ENCODE measurements at places on chromosomes 1 and 21.

GRCh38 chr1:85428471-85429089 lies 36.4 kb downstream of the DDAH1 start:
- DNase-seq = no peak

DNA sequence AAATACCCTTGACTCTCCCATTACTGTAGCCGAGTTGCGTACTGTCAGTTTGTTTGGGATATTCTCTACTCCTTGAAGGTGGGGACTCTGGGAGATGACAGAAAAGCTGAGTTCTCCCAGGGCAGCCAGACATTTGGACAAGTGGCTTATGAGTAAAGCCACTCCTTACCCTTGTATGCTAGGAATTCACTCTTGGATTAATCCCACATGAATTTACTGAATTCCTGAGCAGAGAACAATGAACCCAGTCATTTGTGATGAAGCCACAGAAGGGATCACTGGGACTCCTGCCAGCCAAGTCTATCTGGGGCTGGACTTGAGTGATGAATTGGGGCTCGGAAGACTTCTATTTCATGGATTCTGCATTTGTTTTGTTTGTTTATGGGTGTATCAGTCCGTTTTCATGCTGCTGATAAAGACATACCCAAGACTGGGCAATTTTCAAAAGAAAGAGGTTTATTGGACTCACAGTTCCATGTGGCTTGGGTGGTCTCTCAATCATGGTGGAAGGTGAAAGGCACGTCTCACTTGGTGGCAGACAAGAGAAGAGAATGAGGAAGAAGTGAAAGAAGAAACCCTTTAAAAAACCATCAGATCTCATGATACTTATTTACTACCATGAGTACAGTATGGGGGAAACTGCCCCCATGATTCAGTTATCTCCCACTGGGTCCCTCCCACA lies 25.1 kb downstream of the C1orf116 start:
- DNase-seq = no peak

DNA sequence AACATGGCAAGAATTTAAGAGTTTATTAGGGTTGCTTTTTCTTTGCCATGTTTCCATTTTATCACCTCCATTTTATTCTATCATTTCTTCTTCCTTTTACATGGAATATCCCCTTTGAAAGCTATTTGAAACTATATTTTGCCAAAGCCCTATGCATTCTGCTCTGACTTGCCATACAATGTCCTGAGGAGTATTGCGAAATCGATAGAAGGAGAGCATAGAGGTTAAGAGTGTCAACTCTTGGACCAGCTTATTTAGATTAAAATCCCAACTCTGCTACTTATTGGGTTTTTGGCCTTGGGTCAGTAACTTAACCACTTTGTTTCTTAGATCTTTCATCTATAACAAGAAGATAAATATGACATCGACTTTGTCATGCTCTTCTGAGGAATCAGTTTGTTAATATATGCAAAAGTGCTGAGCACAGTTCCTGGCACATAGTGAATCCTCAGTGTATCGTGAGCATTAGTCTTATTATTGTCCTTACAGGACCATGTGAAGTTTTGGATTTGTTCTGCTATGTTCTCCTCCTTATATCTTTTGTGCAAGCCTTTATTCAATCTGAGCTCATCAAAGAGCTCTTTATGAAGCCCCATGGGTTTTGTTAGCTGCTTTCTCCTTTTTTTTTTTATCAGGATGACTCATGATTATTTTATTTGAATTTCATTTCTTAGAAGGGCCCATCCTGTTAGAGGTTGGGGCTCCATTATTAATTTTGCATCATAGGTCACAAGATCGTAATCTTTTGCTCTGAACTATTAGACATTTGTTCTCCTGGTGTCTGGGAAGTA lies 17.6 kb downstream of the ACKR1 start:
- no peak for DNase-seq

DNA sequence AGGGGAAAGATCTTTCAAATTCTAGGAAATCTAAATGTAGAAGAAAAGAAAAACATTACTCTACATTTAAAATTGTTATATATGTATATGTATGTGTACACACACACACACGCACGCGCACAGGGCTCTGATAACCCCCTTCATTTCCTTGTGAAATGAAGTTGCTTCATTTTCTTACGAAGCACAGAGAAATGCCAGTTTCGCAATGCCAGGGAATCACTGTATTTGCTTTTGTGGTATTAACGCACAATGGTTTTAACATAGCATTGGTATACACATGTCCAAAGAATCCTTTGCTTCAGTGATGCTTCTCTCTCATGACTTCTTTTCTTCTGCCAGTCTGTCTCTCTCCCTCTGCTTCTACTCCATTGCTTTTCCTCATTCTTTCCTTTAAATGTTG lies 8.4 kb upstream of the DDAH1 start:
- DNase-seq = no peak

DNA sequence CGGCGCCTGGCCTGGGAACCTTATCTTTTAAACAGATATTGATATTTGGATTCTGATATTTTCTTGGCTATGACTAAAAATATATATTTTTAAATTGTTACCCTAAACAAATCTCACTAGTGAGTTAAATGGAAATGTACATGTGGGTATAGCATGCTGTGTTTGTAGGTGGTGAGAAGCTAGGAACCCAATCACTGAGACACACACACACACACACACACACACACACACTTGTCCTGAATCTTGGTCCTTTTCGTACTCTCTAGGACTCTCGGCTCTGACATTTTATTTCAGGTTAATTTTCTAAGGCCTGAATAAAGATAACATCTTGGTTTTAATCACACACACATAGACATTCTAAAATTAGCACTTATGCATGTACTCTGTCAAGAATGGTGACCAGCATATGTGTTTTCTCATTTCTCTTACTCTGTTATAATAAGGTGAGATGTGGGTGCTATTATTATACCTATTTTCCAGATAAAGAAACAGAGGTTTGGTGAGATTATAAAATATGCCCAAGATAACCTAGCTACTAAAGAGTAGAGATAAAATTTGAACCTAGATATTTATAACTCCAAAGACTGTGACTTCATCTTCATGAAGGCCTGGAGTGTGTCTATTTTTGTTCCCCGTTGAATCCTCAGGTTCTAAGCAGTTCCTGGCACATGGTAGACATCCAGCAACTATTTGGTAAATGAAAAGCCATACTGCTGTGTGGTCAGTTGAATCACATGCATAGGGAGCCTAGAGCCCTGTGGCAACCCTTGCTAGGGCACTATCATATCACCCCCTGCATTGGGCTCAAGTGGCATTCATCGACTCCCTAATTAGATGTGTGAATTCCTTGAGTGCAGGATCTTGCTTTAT lies 85.0 kb upstream of the RAB3GAP2 start:
- no peak for DNase-seq

GRCh38 chr1:79852004-79852403 lies 845.5 kb upstream of the ADGRL4 start:
- DNase-seq = no peak

GRCh38 chr1:77762072-77762476 lies 2.4 kb upstream of the USP33 start:
- no peak for DNase-seq

DNA sequence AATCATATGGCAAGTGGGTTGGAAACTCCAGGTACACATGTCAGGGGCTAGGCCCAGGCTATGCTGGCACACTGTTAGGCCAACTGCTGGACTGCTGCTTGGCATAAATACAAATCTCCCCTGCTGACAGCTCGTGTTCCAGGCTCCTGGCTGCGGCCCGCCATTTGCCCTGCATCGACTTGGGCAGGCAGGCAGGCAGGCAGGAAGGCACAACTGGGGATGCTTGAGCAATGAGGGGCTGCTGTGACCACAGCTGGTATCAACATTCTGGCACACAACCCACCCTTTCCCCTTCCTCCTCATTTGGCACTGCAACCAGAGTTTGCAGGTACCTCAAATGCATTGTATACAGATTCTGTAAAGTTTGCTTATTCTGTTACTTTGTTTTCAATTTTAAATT lies 53.2 kb downstream of the SAMSN1 start:
- DNase-seq = no peak

GRCh38 chr1:217332431-217333065 lies 298.3 kb downstream of the GPATCH2 start:
- no peak for DNase-seq

DNA sequence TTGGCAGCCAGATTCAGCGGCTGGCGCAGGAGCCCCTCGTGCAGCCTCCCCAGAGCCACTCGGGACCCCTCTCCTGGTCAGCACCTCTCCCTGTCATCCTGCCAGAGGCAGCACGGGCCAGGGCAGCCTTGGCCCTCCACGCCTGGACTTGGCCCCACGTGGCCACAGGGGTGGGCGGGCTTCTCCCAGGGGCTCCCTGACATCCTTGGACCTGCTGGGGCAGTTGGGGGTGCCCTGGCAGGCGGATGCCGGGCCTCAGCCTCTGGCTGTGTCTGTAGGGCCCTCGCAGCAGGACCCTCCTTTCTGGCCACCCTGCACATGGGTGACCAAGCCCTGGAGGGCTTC lies 60.2 kb downstream of the MORN1 start:
- DNase-seq = no peak

All from cortex of kidney (tissue), 1 donor.